ENCODE measurements at places on chromosomes 3 and 15.
A peak's percentile ranks its signal among the peaks of the same experiment; 100 is the strongest.

GRCh38 chr3:135970506-135971116 is 5.1 kb downstream of the PPP2R3A start:
- DNase-seq: no peak

DNA sequence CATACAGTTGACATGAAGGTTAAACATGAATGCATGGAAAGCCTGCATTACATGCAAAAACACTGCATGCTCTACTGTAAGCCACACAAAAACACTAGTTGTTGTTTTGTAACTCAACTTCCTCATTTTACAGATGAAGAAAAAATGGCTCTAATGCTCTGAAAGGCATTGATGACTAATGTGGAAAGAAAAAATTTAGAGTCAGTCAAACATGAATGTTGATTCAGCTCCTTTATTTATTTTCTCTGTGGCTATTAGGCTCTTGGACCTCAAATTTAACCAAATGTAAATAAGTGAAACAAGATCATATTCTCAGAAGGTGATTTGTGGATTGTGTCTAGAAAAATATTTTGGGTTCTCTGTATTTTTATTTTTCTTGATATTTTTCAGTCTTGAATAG is 336.7 kb upstream of the ZNF717 start:
- DNase-seq: no peak

GRCh38 chr15:74421302-74422245 is 12.2 kb downstream of the SEMA7A start:
- no peak for DNase-seq

DNA sequence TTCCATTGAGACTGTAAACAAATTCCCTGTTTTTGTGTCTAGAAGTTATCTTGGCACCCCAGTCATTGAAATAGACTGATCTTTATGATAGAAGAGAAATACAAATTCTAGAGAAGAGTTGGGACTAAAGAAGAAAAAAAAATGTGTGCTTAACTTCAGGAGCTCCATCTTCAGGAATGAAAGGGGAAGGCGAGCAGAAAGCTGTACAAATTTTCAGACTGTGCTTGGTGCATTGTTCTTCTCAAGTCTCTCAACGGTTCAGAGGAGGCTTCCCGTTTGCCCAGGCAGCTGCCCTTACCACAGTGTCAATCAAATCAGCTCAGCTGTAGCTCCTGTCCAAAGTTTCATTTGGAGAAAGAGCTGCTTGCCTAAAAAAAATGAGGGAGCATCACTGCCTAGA is 41.7 kb downstream of the OXSM start:
- DNase-seq: peak; percentile 37

DNA sequence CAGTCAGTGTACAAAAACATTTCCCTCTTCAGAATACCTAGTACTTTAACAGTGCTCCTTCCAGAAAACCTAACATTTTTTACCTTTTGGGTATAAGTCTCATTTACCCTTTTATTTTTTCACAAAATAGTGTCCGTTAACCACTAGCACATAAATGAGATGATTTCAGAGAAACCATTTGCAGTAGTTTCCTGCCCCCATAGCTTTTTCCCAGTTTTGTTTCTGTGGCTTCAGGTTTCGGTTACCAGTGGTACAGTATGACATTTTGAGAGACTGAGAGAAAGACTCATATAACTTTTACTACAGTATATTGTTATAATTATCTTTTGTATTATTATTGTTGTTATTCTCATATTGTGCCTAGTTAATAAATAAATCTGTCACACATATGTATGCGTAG is 6.2 kb upstream of the RBMS3 start:
- DNase-seq: no peak

DNA sequence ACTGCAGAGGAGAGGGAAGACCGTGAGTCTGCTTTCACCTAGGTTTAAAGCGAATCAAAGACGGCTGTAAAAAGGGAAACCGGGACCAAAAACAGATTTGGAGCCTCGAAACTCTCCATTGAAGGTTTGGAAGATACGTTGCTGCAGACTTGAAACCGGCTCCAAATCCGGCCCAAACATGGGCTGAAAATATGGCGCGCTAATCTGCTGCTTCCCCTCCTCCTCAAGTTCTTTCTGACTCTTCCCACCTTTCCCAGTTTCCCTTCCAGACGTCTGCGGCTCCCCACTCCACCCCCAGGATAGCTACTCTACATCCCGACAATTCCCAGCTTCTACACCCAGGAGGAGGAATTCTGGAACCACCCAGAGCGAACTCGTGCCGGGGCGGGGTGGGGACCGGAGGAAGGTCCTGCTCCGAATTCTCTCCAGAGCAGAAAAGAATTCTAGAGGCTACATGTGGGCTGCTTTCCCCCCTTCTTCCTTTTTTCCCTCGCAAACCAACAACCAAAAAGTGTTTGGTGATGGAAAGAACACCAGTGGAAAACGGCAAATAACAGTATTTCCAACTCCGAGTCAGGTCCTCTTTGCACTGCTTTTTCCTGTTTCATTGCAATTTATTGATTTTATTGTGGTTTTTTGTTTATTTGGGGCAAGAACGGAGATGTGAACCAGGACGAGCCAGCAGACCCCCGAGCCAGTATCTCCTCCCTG is 8.5 kb downstream of the EOMES start:
- no peak for DNase-seq

DNA sequence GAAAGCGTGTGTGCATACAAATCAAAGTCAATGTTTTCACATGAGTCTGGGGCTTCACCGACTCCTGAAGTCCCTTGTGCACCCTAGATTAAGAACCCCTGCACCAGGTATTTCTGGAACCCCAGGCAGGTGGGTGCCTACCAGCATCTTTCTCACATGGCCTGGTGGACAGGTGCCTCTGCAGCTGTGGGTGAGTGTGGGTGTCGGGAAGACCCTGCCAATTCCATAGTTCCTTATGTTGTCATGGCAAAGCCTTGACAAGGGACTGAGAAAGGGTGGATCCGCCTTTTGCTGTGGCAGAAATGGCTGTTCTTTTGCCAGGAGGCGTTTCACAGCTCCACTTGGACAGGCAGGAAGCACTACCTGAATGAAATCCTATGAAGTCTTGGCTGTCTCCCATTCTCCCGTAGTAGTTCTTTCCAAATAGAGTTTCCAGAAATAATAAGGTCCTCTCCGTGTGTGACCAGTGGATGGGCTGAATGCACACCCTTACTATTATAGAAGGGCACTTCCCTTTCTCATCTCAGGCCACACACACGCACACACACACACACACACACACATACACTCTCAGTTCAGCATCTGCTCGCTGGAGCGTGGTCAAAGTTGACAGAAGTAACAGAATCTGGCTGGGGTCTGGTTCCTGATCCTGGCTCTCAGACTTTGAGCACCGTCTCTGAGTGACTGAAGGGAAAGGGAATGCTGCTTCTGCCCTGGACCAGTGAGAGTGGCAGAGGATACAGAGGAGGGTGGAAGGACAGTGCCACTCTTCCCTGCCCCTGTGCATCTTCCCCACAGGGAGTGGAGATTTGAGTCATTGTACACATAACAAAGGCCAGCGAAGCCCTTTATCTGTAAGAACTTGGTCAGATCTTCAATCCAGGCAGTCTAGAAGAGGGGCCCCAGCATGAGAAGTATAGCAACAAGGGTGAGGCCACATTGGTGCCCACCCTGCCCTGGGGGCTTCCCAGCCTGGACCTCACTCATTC is 38.7 kb downstream of the PDIA5 start:
- no peak for DNase-seq

DNA sequence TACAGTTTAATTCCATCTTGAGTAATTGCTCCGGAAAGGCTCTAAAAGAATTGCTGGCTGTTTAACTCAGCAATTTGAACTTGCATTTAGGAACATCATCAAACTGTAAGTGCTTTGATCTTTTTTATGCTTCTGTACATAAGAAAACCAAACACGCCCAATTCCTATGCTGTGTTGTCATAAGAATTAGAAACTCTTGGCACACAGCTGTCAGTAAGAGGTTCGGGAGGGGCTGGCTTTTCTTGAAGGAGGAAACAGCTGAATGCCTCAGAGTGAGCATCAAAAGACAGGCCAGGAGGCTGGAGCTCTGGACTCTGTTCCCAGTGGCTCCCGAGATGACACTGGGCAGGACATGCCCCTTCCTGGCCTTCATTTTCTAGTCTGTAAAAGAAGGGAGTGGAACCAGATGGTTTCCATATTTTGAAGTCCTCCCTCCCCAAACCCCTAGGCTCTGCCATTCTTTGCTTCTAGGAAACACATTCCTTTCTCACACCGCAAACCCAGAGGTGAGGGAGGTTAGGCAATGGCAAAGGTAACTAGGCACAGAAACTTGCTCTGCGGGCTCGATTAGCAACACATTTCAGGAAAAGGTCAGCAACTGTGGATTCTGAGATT is 73.7 kb upstream of the DLG1 start:
- DNase-seq: peak; percentile 93

GRCh38 chr3:152319831-152320617 is 51.3 kb downstream of the MBNL1 start:
- DNase-seq: no peak

- DNase-seq: no peak
Observed at GRCh38 chr15:44584162-44584749, 47.3 kb downstream of the EIF3J start.

- DNase-seq: no peak
Observed at GRCh38 chr15:72932472-72932871, 119.8 kb upstream of the NEO1 start.

DNA sequence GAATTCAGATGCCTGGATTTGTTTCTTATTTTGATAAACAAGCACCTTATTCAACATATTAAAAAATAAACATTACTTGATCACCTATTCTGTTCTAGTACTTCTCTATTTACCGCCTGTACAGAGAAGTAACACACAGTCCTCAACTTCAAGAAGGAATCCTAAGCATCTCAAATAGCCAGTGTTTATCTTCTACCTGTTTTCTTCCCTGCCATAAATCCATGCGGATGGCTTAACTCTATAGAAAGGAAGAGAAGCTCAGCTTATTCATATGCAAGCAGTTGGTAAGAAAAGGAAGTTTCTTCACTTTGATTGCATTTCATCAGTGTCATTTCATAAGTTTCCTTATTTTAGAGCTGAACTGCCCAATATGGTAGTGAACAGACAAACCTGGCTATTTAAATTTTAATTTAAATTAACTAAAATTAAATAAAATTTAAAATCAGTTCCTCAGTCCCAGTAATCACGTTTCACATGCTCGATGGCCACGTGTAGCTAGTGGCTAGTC is 210.0 kb upstream of the PEX5L start:
- DNase-seq: no peak

- DNase-seq: no peak
Observed at GRCh38 chr3:197942956-197943556, 6.9 kb upstream of the RPL35A start.

DNA sequence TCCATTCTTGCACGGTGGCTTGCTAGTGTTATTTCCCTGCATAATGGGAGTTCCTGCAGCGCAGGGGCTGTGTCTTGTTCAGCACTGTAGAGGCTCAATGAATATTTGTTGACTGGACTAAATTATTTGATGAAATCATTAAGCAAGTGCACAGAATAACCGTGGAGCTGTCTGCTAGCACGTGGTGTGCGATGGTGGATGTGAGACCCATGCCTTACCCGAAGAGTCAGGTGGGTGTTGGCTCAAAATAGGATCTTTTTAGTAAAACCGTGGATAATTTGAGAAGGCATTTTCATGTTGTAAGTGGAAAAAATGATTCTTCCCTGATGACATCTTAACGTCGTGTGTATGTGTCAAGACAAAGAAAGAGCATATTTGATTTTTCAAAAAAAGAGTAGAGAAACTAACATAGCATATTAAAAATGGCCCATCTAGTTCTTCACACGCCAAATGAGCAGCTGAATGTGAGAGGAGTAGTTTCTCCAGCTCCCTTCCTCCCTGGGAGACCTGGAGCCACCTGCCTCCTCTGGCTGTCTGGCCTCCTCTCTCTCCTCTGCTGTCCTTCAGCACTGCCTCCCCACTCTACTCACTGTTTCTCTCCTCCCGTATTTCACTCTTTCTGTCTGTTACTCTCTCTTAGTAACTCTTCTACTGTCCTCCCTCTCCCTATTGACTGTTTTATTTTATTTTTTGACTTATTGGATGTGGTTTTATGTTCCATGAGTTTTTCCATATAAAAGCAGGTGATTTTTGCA is 6.3 kb downstream of the FAM81A start:
- DNase-seq: no peak

DNA sequence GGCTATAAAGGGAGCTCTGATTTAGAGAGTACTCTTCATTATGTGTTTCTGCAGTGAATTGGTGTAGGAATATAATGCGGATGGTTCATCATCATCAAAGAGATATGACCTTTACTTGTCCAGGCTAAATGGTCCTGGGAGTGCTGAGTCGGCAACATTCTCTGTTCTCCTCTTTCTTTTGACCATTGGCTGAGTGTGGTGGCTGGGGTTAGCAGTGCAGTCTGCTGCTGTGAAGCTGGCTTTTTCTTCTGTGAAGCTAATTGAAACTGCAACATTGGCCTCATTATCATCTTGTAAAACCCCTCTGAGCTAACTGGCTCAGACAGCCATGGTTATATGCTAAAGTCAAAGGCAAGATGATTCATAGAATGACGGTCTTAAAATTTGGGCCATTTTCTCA is 83.8 kb downstream of the THRB start:
- no peak for DNase-seq

DNA sequence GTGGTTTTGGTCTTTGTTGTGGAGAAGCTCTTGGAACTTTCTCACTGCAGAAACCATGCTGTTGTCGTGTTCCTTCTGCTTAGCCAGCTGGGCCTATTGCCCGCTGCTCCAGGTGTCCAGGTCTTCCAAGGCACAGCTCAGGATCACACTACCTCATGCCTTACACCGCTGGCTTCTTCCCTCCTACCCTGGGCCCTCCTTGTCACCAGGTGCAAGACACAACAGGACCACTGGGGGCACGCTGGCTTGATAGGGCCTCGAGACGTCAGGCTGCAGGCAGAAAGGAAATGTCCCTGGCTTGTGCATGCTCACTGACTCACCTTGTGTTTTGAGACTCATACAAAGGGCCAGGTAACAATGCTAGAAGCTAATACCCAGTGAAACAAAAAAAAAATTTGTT is 32.3 kb downstream of the PAQR9 start:
- DNase-seq: no peak

GRCh38 chr15:43872416-43873020 is 45.7 kb downstream of the WDR76 start:
- peak; percentile 18 for DNase-seq

DNA sequence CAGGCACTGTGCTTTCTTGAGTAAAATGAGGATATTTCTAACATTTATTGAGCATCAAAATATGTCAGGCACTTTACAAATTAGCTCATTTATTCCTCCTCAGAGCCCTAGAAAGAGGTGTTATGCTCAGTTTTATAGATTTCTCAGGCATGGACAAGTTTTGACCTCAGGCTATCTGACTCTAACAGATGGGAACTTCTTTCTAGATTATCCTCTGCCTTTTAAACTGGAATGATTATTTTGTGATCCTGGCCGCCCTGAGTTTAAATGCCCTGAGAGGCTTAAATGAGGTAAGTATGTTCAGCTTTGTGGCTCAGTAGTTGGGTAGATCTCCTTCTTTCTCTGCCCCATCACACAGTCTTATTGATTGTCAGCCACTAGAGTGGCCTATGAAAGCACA is 32.3 kb upstream of the ATP1B3 start:
- no peak for DNase-seq

DNA sequence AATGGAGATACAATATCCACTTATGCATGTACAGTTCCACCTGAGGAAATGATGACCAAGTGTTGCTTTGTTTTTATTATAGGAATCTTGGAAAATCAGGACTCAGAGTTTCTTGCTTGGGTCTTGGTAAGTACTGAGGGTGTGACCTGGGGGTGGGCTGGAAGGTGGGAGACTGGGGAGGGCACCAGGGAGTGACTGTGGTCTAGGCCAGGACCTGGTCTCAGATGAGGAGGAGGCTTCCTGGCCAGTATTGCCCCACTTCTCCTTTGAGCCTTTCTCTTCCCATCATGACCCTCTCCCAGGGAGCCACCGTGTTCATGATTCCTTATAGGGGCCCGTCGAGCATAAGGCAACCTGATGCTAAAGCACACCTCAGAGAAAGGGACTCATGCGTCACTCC is 133.4 kb downstream of the SSR3 start:
- DNase-seq: no peak
